ENCODE measurements at places on chromosomes 12 and 14. TPM values are rescaled to one million over a fixed set of nuclear protein-coding genes. Genes with fewer than 3 reads are reported as not detected.

DNA sequence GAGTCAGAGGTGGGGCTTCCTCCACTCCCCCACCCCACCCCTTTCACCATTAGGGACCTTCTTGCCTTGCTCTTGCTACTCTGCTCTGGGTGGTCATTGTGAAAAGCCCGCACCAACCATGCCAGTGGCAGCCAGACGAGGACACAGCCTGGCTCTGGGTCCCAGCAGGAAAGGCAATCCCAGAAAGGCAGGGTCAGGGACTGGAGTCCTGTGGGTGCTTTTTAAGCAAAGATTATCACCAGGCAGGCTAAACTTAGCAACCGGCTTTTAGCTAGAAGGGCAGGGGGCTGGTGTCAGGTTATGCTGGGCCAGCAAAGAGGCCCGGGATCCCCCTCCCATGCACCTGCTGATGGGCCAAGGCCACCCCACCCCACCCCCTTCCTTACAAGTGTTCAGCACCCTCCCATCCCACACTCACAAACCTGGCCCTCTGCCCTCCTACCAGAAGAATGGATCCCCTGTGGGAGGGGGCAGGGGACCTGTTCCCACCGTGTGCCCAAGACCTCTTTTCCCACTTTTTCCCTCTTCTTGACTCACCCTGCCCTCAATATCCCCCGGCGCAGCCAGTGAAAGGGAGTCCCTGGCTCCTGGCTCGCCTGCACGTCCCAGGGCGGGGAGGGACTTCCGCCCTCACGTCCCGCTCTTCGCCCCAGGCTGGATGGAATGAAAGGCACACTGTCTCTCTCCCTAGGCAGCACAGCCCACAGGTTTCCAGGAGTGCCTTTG lies 1.2 kb upstream of the GAPDH start:
- H3K27me3 ChIP-seq, result no peaks in the 10 kb centered on the region
- H3K27ac ChIP-seq, result peak overlapping the region; percentile 97
- H3K4me1 ChIP-seq, result peaks cover 23% of the 10 kb centered on the region
- H3K36me3 ChIP-seq, result no peaks in the 10 kb centered on the region
- peak overlapping the region; percentile 41 for H3K4me3 ChIP-seq

DNA sequence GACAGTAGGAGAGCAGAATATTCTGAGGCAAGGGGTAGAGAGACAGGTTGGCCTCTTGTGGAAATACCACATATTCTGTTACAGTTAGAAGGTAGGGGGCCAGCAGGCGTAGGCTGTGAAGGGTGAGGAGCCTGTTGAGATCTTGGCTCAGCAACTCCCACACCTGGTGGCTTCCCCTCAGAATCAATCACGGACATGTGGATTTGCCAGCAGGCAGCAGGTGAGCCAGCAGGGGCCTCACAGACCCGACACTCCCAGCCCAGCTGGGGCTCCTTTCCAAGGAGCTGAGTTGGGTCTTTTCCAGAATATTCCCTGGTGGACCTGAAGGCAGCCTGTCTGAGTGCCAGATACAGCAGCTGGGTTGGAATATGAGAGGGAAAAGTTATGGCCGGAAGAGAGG lies 150.0 kb upstream of the CRY1 start:
- H3K36me3 ChIP-seq, result no peaks in the 10 kb centered on the region
- H3K27ac ChIP-seq, result no peak overlapping the region
- peaks cover 2% of the 10 kb centered on the region for H3K27me3 ChIP-seq

DNA sequence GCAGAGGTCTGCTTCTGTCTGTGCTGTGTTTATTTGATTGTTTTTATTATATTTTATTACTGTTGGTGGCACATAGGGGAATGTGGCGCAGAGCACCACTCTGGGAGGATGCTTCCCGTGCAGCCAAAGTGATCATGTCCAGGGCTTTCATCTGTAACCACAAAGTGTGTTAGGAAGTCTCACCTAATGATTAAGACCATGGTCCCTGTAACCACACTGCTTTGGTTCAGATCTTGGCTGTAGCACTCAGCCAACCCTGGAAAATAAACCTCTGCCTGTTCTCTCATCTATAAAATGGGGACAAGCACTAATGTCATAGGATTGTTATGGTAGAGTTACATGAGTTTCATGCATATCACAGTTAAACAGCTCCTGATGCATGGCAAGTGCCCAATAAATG lies 1.9 kb downstream of the RESF1 start:
- H3K36me3 ChIP-seq, result peaks cover 3% of the 10 kb centered on the region
- no peak overlapping the region for H3K27ac ChIP-seq
- peaks cover 14% of the 10 kb centered on the region for H3K4me1 ChIP-seq
- DNase-seq, result no peak
- peak overlapping the region; percentile 57 for H3K4me3 ChIP-seq

- no peaks in the 10 kb centered on the region for H3K36me3 ChIP-seq
- no peak for DNase-seq
- no peak overlapping the region for H3K27ac ChIP-seq
- no peaks in the 10 kb centered on the region for H3K4me1 ChIP-seq
- H3K27me3 ChIP-seq, result no peaks in the 10 kb centered on the region
Measured at GRCh38 chr14:33349871-33350270, 411.2 kb downstream of the NPAS3 start.

DNA sequence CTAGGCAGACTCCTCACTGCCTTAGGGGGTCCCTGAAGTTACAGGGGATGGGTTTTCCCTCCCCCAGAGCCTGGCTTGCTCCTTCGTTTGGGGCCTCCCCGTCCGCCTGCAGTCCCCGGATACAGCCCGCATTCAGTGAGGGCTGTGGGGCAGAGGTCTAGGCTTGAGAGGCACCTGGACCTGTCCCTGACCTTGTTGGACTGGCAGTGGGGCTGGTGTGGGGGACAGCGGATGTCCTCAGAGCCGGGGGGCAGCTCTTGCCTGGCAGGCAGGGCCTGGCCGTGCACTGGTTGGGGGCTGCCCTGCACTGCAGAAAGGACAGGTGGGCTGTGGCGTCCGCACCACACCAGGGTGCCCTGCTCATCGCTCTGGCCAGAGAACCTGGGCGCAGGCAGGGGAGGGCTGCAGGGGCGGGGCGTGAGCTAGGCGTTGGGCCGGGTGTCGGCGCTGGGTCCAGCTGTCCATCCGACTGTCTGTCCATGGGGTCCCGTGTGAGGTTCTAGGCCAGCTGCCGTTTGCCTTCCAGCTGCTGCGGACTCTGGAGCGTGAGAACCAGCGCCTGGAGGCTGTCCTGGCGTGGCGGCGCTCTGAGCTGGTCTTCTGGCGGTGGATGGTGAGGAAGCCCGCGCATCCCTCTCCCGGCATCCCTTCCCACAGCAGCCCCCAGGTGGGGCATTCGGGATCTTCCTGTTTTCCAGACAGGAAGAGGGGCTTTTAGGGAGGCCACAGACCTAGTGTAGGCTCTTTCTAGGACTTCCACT lies 6.0 kb downstream of the TEDC1 start:
- no peak for DNase-seq
- H3K27me3 ChIP-seq, result no peaks in the 10 kb centered on the region
- no peak overlapping the region for H3K27ac ChIP-seq
- H3K4me1 ChIP-seq, result no peaks in the 10 kb centered on the region
- H3K36me3 ChIP-seq, result no peaks in the 10 kb centered on the region
- H3K4me3 ChIP-seq, result no peak overlapping the region

- H3K4me1 ChIP-seq, result peaks cover 45% of the 10 kb centered on the region
- no peak overlapping the region for H3K4me3 ChIP-seq
- H3K27me3 ChIP-seq, result no peaks in the 10 kb centered on the region
- DNase-seq, result peak; percentile 82
- H3K36me3 ChIP-seq, result no peaks in the 10 kb centered on the region
Measured at GRCh38 chr14:52063052-52063462, 5.8 kb downstream of the NID2 start.

- no peaks in the 10 kb centered on the region for H3K27me3 ChIP-seq
- H3K27ac ChIP-seq, result no peak overlapping the region
- no peak for DNase-seq
Measured at GRCh38 chr12:53073881-53074280, 5.3 kb downstream of the SPRYD3 start.

DNA sequence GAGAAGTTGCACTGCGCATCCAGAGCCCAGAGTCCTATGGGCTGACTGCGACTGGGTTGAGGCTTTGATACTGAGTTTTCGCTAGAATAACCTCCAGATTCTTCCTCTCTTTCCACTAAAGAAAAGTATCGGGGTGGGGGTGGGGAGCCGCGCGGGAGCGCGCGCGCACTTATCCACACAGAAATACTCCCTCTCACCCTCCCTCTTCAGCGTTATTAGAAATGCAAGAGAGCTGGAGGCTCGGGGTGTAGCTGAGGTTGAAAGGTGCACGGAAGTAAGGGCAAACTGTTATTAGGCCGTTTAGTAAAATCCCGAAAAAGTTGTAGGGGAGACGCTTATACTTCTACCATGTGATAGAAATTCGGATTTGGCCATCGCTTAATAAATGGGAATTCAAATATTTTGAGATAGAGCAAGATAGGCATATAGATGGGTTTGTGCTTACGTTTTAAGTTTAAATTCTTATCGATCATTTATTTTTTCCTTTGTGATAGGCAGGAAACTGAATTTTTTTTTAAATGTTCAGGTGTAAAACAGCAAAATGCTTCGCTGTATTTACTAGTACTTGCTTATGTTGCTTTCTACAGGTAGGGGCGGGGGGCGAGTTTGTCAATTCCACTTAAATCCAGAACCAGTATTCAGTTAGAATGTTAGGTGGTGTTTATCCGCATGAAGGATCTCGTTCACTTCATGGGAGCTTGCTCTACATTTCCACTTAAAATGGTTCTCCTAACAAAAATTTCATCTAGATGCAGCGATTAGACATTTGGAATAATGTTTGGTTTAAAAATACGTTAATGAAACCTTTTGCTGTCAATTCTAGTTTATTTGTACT lies 1.1 kb downstream of the ARHGAP5 start:
- DNase-seq, result peak; percentile 85
- H3K27ac ChIP-seq, result peak overlapping the region; percentile 98
- H3K36me3 ChIP-seq, result no peaks in the 10 kb centered on the region
- peaks cover 18% of the 10 kb centered on the region for H3K4me1 ChIP-seq

- H3K36me3 ChIP-seq, result no peaks in the 10 kb centered on the region
- peaks cover 13% of the 10 kb centered on the region for H3K27me3 ChIP-seq
- no peak overlapping the region for H3K27ac ChIP-seq
- H3K4me3 ChIP-seq, result no peak overlapping the region
- H3K4me1 ChIP-seq, result peaks cover 4% of the 10 kb centered on the region
Measured at GRCh38 chr14:32572867-32573150, 243.7 kb downstream of the AKAP6 start.

- no peak for DNase-seq
- no peak overlapping the region for H3K27ac ChIP-seq
- H3K27me3 ChIP-seq, result no peaks in the 10 kb centered on the region
- no peaks in the 10 kb centered on the region for H3K4me1 ChIP-seq
- no peak overlapping the region for H3K4me3 ChIP-seq
Measured at GRCh38 chr12:30448038-30448437, 247.6 kb downstream of the IPO8 start.

- no peaks in the 10 kb centered on the region for H3K27me3 ChIP-seq
- H3K4me1 ChIP-seq, result no peaks in the 10 kb centered on the region
- H3K27ac ChIP-seq, result no peak overlapping the region
- no peak overlapping the region for H3K4me3 ChIP-seq
- DNase-seq, result no peak
Measured at GRCh38 chr14:34329301-34329700, 132.7 kb downstream of the SPTSSA start.

DNA sequence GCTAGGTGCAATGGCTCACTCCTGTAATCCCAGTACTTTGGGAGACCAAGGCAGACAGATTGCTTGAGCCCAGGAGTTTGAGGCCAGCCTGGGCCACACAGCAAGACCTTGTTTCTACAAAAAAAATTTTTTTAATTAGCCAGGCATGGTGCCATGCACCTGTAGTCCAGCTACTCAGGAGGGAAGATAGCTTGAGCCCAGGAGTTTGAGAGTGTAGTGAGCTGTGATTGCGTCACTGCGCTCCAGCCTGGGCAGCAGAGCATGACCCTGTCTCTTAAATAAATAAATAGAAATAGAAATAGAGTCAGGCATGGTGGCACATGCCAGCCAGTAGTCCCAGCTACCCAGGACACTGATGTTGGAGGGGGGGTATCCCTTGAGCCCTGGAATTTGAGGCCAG lies 36.7 kb upstream of the CLIP1 start:
- H3K4me1 ChIP-seq, result no peaks in the 10 kb centered on the region
- H3K4me3 ChIP-seq, result no peak overlapping the region
- no peaks in the 10 kb centered on the region for H3K27me3 ChIP-seq
- DNase-seq, result no peak
- no peaks in the 10 kb centered on the region for H3K36me3 ChIP-seq
- H3K27ac ChIP-seq, result no peak overlapping the region

DNA sequence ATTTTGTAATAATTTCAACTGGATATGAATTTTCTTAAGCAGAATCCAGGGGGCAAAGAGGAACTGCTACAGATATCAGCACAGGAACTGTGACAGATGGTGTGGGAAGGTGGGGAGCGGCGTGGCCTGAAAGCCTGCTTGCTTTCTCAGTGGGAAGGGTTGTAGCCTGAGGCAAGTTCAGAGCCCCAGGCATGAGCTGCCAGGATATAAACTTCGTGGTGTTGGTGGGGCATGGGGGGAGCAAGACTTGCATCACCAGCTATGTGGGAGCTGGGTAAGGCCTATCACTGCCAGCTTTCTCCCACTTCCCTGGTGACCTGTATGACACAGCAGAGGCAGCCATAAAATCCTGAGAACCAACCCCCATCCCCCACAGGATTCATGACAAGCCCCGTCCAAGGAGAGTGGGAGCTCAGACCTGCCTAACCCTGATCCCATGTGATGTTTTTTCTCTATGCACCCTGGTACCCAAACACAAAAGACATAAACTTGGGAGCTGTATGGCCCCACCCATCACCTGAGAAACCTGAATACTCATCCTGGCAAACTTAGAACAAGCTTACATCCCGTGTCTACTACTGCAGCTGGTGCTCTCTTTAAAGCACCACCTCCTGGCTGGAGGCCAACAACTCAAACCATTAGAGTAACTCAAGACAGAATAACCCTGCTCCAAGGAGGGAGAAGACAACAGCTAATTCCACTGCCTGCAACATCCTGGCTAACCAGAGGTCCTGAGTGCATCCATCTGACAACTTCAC lies 16.5 kb downstream of the CLEC1A start:
- no peaks in the 10 kb centered on the region for H3K27me3 ChIP-seq
- no peak overlapping the region for H3K4me3 ChIP-seq
- no peaks in the 10 kb centered on the region for H3K4me1 ChIP-seq
- no peaks in the 10 kb centered on the region for H3K36me3 ChIP-seq
- no peak overlapping the region for H3K27ac ChIP-seq
- no peak for DNase-seq

DNA sequence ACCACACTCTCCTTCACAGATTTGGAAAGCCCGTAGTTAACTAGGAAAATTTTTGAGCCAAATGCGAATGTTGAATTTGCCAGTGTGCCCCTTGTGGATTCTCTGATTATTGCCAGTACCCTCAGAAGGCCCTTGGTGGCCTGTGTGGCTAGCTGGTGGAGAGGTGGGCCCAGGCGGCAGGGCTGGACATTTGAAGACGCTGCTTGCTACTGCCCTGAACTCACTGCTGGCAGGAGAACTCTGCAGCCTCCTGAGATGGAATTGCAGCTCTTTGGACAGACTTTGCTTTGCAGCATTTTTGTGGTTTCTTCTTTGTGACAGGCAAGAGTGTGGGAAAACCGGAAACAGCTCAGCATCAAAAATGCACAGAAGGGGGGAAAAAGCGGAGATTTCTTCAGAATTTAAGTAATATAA lies 97.6 kb downstream of the TGFB3 start:
- H3K27me3 ChIP-seq, result no peaks in the 10 kb centered on the region
- H3K4me3 ChIP-seq, result no peak overlapping the region
- no peak overlapping the region for H3K27ac ChIP-seq
- H3K4me1 ChIP-seq, result peaks cover 13% of the 10 kb centered on the region
- DNase-seq, result peak; percentile 23

The PLEKHG3 gene
- 43.5 TPM for total RNA-seq

The TMEM121 gene
- 3.0 TPM for total RNA-seq

The MNAT1 gene
- 25.5 TPM for total RNA-seq

The C14orf119 gene
- 56.7 TPM for total RNA-seq

The L3HYPDH gene
- 23.7 TPM for total RNA-seq

The CLEC9A gene
- total RNA-seq, result 0.60 TPM
